ENCODE measurements at places on chromosomes 11 and 22.

GRCh38 chr11:80315200-80315599 lies 874.4 kb upstream of the TENM4 start:
- no peak for DNase-seq

GRCh38 chr11:19092342-19092741 lies 24.6 kb upstream of the ZDHHC13 start:
- DNase-seq, result no peak

DNA sequence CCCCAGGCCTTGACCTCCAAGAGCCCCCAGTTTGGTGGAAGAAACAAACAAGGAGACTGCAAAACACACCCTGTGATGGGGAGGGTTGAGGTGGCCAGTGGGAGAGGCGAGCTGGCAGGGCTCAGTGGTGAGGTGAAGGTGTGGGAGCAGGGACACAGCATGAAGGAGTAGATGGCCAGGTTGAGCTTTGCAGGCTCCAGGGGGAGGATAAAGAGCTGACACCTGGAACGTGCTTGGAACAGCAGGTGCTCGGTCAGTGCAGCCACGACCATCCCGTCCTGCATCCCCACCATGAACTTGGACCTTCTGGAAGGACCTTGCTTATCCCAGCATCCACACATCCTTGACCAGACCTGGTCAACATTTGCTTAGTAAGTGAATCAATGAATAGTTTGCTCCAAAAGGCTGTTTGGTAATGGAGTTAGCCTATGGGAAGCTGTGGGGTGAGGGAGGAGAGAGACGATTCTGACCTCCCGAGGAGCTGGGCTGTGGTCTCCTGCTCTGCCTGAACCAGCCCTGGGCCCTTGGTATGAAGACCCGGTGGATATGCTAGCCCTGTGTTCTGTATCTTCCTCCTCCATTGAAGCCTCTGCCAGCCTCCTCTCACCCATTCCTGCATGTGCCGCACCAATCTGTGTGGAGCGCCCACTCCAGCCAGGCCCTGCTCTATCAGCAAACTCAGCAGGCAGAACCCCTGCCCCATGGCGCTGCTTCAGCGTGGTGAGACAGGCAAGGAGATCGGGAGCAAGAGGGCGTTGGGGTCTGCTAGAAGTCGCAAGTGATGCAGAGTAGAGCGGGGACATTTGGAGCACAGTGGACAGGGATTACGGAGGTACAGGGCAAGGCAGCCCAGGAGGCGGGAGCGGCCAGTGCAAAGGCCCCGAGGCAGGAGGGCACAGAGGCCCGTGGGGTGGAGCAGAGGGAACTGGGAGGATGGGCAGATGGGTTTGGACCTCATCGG lies 9.9 kb downstream of the LINC01488 start:
- DNase-seq, result no peak

DNA sequence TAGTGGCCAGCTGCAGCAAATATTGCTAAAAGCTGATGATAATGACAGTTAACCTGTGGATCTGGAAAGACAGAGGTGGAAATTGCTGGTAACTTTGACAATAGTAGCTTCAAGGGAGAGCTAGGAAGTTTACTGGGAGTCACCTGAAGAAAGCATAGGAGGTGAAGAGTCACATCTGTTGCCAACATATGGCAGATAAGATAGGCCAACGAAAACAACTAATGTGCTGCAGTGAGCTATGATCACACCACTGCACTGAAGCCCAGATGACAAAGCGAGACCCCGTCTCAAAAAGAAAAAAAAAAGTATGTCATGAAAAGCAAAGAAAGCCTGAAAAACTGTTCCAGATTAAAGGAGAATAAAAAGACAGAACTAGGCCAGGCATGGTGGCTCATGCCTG lies 4.3 kb upstream of the PRDM10 start:
- DNase-seq, result no peak

- DNase-seq, result no peak
These were observed 54.5 kb upstream of the FBXO3 start for GRCh38 chr11:33828604-33829429.

DNA sequence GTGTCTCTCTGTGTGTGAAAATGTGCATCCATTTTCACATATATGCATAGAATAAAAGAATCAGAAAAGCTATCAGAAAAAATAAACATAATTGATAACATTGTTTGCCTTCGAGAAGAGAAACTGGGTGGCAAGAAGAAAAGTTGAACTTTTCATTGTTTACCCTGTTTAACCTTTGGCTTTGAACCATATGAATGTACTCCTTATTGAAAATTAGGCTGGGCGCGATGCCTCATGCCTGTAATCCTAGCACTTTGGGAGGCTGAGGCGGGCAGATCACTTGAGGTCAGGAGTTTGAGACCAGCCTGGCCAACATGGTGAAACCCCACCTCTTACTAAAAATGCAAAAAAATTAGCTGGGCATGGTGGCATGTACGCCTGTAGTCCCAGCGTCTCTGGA lies 11.9 kb upstream of the OR9Q1 start:
- DNase-seq, result no peak

DNA sequence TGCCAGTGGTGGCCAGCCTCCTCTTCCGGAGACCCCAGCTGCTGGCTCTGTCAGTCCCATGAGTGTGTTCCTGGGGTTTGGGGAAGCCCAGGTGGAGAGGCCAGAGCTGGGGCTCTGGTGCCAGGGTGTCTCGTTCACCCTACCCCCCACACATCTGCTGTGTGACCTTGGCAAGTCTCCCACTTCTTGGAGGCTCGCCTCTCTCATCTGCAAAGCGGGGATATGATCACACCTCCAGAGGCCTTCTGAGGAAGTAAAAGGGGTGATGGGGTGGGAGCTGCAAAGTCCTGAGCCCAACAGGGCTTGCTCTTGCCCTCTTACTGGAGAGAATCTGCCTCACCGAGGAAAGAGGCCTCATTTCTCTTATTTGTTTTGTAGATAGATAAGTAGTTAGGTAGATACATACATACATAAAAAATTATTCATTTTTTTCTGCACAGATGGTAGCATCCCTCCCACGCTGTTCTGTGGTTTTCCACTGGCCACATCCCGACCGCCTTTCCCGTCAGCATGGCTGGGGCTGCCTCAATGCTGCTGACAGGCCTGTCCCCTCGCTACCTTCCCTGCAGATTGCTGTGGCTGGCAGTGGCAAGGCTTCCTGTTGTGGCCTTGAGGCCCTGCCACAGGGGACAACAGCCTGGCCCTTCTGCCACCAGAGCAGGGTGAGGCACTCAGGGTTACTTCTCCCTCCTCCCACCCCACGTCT lies 23.9 kb downstream of the MYO7A start:
- DNase-seq, result peak; percentile 72

DNA sequence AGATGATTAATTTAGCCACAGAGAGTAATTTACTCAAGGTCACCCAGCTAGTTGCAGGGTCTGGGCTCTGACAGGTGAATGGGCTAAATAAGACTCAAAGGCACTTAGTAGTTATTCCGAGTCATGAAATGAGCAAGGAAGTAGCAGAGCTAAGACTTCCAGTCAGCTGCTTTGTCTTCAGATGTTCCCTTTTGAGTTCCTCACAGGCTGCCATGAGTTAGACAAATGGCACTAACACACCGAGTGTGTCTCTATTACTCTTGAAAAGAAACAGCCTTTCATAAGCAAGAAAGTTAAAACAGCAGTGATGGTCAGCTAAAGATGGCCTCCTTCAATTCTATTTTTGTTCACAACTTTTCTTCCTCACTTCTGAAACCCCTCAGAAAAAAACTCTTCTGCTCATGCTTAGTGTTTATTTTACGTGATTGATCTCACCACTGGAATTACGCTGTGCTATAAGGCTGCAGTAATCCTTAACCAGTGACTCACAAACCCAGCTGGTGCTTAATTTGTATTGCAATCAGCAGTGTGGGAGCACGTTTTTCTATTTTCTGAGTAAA lies 389.1 kb downstream of the AASDHPPT start:
- DNase-seq, result peak; percentile 84

DNA sequence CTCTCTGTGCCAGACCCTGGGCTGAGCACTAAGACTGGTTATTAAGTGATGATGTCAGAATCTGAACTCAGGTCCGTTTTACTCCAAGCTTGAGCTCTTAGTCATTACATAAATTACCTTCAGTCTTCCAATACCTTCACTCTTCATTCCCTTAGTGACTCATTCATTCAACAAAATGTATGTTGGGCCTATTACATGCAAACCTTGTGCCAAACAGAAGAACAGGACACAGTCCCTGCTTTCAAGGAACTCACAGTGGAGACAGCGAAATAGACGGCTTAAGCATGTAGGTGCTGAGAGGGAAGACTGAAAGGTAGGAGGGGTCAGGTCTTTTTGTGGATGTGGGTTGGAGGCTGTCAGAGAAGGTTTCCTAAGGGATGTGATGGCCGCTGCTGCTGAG lies 3.3 kb downstream of the KCTD14 start:
- DNase-seq, result no peak

- peak; percentile 49 for DNase-seq
These were observed at the start of gene MRGPRF for GRCh38 chr11:69013009-69013951. Gene MRGPRF, minus strand, starts transcription at chr11:69013246. Its CDS starts 3,345 bp downstream, at chr11:69009901.

GRCh38 chr11:75328426-75329277 lies 22.8 kb downstream of the ARRB1 start:
- peak; percentile 97 for DNase-seq

DNA sequence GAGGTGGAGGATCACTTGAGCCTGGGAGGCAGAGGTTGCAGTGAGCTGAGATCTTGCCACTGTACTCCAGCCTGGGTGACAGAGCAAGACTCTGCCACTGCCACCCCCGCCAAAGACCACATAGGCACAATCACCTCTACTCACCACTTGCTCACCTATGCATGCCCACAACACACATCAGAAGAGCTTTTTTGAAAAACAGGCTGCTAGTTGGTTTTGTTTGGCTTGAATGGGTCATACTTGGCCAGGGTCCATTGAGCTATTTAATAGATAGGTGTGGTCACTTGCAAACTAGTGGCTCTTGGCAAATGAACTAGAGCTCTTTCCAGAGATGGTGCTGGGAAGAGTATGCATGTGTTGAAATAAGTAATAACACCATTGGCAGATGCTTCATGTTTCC lies 80.1 kb downstream of the EMSY start:
- DNase-seq, result peak; percentile 36

DNA sequence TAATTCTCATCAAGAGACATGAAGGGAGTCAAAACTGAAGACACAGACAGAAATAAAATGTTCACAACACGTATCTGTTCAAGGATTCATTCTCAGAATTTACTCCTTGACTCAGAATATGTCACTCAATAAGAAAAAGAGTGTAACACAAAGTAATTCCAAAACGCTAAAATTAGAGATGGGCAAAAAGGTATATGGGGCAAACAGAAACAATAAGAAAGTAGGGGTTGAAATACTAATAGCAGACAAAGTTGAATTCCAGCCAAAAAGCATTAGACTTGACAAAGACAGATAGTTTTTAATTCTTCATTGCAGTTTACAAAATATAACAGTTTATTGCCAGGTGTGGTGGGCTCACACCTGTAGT lies 26.7 kb downstream of the GNB1L start:
- no peak for DNase-seq

GRCh38 chr11:5605849-5606248 lies 9.4 kb downstream of the TRIM6 start:
- peak; percentile 71 for DNase-seq

DNA sequence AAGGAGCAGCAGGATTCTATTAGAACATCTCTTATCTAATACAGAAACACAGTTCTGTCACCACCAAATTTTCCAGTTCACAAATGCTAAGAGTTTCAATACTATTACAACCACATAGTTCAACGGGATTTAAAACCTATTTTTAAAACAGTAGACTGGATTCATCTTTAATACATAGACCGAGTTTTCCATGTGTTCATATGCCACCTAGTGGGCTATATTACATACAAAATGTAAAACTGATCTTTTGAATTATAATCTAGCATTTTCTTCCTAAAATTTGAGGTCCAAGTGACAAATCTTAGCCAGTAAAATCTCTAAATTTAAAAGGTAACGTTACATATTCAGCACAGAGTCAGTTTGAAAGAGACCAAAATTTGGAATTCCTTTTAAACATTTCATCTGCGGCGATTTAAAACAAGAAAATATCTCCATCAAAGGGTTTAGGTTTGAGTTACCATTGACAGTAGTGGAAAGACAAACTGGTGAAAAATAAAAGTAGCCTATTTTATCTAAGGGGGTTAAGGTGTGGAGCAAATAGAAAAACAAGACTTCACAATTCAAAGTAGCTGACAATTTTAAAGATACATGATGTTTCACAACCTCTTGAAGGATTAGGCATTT lies 269.3 kb upstream of the MPPED2 start:
- DNase-seq, result peak; percentile 30
